AML-193 (cell line): ENCODE measurements at places on chromosomes 7 and 10.

GRCh38 chr10:689121-689451, 382 bp downstream of the DIP2C start:
- no peak for DNase-seq

- no peak for DNase-seq
Observed at GRCh38 chr10:75655791-75656451, 224.5 kb downstream of the LRMDA start.

- no peak for DNase-seq
Observed at GRCh38 chr10:43842496-43842895, 193.8 kb upstream of the ZNF32 start.

DNA sequence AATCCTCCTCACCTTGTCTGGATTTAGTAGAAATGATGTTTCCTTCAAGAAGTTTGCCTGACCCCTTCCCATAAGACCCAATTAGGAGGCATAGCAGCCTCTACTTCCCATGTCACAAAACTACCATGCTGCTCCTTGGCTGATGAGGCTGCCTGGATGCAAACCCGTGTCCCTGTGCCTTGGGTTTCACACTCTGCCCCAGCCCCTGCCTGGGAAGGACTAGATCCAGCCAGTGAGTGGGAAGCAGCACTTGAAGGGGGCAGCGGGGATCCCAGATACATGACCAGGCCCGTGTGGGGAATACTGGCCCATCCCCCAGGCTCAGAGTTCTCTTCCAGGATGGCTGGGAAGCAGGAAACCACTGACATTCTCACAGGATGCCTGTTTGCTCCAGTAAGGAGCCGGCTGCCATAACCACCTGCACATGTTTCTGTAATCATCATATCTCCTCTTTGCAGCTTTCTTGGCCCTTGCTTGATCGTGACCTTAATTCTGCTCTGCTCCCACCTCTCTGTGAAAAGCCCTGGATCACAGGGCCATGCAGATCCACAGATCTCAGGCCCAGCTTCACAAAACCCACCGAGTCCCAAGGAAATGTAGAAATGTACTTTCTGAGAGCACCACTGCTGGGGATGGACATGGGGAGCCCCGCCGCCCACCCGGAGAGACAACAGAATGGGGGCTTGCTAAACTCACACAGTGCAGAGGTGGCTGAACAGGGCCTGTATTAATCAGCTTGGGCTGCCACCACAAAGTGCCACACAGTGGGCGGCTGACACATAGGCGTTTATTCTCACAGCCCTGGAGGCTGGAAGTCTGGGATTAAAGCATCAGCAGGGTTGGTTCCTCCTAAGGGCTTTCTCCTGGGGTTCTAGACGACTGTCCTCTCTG, 287.8 kb upstream of the IGFBP3 start:
- no peak for DNase-seq

- DNase-seq, result no peak
Observed at GRCh38 chr7:21480693-21481403, 53.0 kb downstream of the SP4 start.

GRCh38 chr10:5776881-5777197, 36.4 kb downstream of the GDI2 start:
- DNase-seq, result no peak

GRCh38 chr7:135481598-135481979, 28.3 kb downstream of the CNOT4 start:
- no peak for DNase-seq

DNA sequence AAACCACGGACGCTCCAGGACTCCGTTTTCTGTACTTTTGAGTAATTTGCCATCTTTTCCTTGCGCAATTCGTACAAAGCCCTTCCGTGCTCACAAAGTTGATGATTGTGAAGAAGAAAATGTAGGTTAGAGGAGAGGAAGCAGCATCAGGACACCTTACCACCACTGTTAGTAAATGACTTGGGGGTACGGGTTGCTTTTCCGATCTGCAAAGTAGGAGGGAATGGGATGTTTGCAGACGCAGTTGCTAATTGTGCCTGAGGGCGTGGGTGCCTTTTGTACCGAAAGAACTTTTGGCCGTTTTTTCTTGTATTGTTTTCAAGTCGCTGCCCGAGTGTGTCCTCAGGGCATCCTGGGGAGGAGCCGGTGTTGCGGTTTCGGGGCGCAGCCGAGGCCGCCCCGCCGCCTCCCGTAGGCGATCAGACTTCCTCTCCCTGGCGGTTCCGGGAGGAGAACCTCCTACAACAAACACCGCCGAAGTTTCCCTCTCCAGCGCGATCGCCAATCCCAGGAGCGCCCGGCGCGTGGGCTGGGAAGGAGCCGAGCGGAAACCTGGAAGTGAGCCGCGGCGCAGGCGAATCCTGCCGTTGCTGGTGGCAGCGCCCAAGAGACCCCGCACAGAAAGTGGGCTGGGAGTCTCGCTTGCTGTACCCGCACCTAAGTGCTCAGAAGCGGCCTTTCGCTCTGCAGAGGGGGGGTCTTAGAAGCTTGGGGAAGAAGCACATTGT, 1.0 kb downstream of the PRR15 start:
- peak; percentile 60 for DNase-seq

GRCh38 chr10:120557311-120557710, 100.3 kb downstream of the PLPP4 start:
- no peak for DNase-seq

DNA sequence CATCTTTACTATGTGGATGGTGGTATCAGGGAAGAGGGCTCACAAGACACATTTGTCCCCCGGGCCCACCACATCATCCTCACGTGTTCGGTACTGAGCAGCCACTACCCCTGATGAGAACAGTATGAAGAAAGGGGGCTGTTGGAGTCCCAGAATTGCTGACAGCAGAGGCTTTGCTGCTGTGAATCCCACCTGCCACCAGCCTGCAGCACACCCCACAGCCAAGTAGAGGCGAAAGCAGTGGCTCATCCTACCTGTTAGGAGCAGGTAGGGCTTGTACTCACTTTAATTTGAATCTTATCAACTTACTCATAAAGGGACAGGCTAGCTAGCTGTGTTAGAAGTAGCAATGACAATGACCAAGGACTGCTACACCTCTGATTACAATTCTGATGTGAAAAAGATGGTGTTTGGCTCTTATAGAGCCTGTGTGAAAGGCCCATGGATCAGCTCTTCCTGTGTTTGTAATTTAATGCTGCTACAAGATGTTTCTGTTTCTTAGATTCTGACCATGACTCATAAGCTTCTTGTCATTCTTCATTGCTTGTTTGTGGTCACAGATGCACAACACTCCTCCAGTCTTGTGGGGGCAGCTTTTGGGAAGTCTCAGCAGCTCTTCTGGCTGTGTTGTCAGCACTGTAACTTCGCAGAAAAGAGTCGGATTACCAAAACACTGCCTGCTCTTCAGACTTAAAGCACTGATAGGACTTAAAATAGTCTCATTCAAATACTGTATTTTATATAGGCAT, 9.1 kb upstream of the CSGALNACT2 start:
- DNase-seq, result peak; percentile 87

DNA sequence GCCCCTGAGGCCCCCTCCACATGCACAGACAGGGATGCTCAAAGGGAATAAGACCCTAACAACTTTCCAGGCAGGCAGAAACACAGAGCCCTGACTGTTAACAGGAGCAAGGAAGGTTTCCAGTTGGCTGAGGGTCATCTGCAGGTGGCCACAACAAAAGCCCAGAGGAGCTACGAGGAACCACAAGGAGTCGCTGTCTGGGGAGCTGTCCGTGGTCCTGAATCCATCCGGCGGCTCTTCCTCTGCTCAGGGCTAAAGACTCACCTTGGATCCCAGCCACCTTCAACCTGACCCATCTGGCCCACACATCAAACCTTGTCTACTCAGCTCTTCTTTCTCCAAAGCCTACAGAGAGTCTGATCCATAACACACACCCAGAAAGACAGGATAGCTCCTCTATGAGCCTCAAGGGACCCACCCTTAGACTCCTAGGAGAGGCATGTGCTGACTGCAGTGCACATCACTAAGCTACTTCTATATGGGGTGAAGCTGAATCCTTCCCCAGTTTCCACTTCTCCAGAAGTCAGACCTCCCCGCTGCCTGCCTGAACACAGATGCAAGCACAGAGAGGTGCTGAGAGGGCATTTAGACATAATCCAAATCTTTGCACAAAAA, 104.0 kb downstream of the SLIT1 start:
- DNase-seq, result peak; percentile 18

GRCh38 chr7:105450177-105450861, 61.6 kb upstream of the SRPK2 start:
- no peak for DNase-seq

DNA sequence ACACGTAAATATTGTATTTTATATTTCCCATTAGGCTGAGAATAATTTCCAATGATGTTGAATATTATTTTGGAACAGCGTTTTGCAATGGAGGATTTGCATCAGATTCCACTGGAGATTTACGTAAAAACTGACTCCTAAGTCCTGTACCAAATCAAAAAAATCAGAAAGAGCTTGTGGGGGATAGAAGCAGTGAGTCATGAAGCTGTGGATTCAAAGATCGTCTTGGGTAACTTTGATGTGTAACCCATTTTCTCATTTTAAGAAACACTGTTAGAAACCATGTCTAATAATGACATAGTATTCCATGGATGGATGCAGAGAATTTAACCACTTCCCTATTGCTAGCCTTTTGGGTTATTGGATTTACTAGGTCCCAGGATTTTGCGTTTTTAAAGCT, 158.6 kb downstream of the INHBA start:
- no peak for DNase-seq

- DNase-seq, result no peak
Observed at GRCh38 chr7:122883049-122883680, 3.1 kb downstream of the CADPS2 start.

- no peak for DNase-seq
Observed at GRCh38 chr10:29987471-29987870, 71.9 kb downstream of the JCAD start.

GRCh38 chr10:114576132-114576487, 82.0 kb downstream of the ABLIM1 start:
- no peak for DNase-seq

GRCh38 chr7:128456255-128456725, 612 bp downstream of the HILPDA start:
- DNase-seq, result no peak

DNA sequence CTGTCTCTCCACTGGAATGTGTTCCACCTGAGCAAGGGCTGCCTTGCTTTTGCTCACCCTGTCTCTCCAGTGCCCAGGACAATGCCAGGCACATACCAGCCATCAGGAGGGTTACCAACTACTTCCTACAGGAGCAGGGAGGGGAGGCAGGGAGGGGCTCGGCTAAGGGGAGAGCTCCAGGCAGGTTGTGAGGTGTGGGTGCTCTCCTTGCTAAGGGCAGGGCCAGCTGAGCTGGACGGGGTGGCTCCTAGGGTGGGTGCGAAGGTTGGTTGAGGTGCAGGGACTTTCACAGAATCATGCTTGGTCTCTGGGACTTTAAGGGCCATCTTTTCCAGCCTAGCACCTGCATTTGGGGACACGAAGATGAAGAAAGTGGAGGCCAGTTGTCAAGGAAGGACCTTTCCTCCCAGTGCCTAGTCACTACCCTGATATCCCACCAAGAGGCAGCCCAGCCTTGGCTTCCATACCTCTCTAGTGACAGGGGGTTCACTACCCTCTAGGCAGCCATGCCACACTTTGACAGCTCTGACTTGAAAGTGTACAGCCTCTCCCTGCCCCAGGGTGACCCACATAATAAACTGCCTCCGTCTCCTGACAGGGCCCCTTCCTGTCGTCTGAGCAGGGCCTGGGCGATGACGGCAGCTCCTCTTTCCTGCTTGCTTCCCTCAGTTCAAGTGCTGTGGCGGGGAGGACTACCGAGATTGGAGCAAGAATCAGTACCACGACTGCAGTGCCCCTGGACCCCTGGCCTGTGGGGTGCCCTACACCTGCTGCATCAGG, 46.5 kb downstream of the TSPAN15 start:
- no peak for DNase-seq

DNA sequence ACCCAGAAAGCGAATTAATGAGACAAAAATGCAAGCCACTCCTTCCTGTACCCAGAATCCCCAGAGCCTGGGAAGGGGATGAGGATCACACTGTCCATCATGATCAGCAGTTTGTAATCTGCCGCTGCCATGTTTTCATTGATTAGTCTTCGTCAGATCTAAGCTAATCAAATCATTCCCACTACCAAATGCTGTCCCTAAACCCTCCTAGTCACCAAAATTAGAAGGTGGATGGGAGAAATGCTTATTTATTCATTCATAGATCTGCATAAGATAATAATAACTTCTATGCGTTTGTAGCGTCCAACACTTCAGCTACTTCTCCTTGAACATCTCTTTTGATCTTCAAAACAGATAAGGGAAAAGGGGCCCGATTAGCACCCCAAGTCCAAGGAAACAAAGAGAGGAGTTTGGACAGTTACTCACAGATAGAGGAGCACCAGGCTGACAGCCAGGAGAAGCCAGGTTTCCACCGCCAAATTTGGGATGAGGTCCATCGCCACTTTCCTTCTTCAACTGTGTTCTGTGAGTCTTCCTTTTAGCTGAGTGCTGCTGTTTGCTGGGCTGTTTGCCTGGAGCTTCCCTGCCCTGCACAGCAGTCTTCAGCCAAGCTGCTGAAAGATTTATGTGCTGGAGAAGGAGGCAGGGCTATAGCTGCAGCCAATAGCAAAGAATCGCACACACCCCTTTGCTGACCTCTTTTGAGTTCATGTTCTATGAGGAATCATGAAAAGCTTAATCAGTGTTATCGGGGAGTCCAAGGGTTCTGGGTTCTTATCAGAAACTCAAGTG, at the start of gene CYP3A5:
CYP3A5 (minus strand) TSS at position 597 of the 792 bp plus-strand sequence; CDS start at position 497, 100 bp downstream.
- no peak for DNase-seq

DNA sequence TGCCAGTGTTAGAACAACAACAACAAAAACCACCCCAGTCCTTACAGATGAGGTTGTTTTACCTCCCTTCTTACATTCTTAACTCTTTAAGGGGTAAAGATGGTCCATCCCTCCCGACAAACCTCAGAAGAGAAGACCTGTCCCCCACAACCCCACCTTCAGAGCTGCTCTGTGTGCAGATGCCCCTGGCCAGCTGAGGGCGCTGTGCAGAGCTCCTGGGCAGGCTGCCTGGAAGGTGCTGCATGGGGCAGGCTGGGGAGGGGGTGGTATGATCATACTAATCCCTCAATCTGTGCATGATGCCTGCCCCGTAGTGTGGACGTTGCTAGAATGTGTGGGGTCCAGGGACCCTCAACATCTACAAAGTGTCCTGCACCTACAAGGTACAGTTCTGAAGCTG, 387.1 kb downstream of the INHBA start:
- no peak for DNase-seq

DNA sequence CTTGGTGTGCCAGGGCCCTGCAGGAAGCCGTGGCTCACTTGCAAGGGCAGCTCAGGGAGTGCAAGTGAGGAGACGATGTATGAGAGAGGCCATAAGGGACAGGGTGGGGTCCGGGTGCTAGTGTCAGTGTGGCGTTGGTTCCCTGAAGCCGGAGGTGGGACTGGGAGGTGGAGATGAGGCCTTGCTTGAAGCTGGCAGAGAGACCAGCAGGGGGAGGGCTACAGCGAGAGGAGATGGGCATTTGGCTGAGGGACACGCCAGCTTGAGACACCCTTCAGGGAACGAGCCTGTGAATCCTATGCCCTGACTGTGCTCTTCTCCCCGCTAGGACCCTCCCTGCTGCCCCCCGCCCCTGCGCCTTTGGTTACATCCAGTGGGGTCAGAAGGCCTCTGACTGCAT, 529.1 kb downstream of the TCERG1L start:
- DNase-seq, result no peak

DNA sequence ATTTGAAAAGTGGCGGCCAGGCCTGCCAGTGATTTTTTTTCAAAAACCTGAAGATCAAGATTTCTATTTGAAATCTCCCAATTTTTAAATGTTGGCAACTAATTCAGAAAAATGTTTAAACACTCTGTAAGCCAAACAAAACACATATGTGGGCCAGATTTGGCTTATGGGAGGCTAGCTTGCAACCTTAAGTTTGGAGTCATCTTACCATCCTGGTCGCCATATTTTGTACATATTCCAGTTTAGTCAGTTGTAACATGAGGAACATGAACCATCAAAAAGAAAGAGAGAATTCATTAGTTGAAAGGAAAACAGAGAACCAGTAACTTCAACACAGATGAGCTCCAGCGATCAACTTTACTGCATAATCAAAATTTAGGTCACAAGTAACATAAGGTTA, 115.4 kb downstream of the TMEM26 start:
- DNase-seq, result no peak
